Epithelial cell of proximal tubule (primary cell): ENCODE measurements at places on chromosomes 12 and 14.

- no peak for DNase-seq
These were observed 78.8 kb downstream of the SEC23A start for GRCh38 chr14:39023939-39024871.

- DNase-seq: no peak
These were observed 329.0 kb upstream of the SFSWAP start for GRCh38 chr12:131381716-131382430.

- DNase-seq: no peak
These were observed 60.7 kb downstream of the SSPN start for GRCh38 chr12:26255893-26256645.

GRCh38 chr14:86057018-86057667, 527.2 kb downstream of the FLRT2 start:
- DNase-seq: no peak

DNA sequence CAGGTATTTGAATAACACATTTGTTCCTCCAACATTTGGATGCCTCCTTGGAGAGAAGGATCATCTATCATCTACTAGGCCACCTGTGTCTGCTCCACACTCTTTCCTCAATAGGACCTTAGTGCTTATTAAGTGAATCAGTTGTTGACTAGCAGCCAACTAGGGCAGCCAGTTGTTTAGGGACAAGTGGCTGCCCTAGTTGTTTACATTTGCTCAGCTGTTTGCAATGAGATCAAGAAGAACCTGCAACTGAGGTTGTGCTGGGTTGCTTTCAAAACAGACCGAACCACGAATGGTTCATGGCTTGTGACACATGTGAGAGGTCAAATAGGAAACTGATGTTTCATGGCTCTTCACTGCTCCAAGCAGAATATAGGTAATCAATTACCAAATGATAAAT, 53.8 kb downstream of the TMCC3 start:
- DNase-seq: no peak

GRCh38 chr12:123153906-123154305, 3.0 kb upstream of the PITPNM2 start:
- no peak for DNase-seq

GRCh38 chr12:116385486-116386217, 108.2 kb upstream of the MED13L start:
- DNase-seq: no peak

- no peak for DNase-seq
These were observed 822.1 kb upstream of the FLRT2 start for GRCh38 chr14:84707830-84708229.

DNA sequence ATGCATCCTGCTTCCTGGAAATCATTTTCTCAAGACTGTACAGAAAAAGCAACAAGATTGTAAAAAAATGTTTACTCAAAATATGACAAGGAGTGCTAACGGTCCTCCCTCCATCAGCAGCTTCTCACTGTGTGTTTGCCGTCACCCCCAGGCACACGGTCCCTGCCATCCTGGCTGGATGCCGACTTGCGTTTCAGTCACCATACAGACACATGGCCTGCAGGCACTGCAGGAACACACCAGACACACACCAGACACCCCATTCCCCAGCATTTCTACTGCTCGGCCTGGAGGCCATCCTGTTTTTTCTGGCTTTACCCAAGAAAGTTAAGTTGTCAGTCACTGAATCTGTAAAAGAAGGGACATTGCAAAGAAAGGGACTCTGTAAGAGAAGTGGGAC, 10.8 kb downstream of the KCNK10 start:
- no peak for DNase-seq

DNA sequence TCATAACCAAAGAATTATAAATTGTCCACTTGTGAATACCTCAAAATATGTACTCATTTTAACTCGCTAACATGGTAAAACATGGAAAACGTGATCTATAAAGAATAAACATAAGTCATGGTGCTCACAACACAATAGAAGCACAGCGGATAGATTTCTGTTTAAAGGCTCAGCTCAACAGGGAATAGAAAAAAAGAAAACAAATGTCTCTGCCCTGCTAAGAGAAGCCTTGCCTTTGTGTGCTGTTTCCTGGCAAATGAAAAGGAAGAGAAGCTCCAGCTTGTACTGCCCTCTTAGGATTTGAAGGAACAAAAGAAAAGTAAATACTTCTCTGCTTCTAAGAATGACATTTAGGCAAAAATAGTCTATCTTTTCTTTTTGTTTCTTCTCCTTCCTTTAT, 121.0 kb upstream of the KRR1 start:
- DNase-seq: no peak

DNA sequence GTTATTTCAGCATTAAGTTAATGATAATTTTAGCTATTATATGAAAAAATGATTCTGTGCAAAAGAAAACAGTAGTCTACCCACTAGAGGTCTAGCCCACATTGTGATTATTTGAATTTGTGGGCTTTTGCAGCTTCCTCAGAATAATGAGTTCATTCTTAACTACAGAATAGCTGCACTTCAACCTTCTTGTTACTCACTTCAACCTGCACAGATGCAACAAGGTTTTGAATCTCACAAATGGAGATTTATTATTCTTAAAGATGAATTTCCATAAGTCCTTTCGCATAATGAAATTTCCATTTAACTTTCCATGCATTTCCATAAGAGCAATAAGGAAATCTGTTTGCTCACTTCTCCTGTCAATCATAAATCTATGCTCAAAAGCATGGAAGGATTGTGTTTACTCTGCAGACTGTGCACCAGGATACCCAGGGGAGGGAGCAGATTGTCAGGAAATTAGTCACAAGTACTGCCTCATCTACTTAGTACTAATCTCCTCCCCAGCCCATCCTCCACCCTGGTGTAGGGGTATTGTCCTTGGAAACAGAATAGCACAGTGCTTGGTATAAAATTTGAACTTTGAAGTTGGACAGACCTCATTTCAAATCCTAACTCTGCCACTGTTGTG, 24.1 kb downstream of the PTGER2 start:
- DNase-seq: peak; percentile 85

DNA sequence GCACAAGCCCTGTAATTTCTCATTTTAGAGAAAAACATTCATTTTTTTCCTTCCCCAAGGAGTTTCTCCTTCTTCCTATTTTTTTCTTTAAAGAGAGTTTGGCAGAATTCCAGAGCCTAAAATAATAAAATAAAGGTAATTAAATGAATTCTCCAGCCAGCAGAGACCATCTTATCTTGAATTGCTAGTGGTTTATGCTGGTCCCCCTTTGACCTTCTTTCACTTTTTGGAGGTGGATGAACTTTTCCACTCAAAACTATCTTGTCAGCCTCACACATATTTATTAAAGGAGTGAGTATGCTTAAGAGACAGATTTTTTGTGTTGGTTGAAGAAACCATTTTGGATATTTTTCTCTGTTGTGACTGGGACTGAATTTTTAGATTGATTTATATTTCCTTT, 47.6 kb downstream of the ADIPOR2 start:
- no peak for DNase-seq

DNA sequence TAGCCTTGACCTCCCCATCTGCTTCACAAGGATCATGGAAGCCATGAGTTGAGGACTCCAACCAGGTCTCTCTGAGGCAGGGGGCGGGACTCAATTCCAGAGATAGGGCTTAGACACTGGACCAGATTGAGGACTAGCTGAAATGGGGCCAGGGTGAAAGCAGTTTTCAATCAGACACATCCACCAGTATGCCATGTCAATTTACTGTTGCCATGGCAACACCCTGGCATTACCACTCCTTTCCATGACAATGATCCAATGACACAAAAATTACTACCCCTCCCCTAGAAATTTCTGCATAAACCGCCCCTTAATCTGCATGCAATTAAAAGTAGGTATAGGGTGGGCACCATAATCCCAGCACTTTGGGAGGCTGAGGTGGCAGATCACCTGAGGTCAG, 18.6 kb upstream of the DCAF5 start:
- no peak for DNase-seq

DNA sequence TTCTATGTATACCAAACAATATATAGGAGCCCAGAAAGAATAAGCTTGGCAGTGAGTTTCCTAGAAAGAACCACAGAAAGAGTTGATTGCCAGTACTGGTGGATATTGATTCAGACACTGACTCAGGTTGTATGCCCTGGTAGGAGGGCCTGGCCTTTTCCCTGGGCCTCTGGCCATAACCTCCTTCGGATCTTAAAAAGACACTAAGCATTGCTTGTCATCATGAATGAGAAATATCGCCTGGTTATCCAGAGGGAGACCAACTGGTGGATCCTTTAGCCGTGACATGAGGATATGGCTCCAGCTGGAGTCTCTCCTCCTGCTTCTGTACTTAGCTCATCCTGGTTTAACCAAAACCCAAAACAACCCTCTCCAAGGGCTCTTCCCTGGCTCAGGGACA, 231.5 kb downstream of the MSRB3 start:
- no peak for DNase-seq

- DNase-seq: no peak
These were observed 74.9 kb upstream of the ATP2B1 start for GRCh38 chr12:89783359-89784060.

GRCh38 chr12:89566615-89567014, 40.8 kb upstream of the POC1B start:
- no peak for DNase-seq
